ENCODE measurements at places on chromosomes 7 and 10.

DNA sequence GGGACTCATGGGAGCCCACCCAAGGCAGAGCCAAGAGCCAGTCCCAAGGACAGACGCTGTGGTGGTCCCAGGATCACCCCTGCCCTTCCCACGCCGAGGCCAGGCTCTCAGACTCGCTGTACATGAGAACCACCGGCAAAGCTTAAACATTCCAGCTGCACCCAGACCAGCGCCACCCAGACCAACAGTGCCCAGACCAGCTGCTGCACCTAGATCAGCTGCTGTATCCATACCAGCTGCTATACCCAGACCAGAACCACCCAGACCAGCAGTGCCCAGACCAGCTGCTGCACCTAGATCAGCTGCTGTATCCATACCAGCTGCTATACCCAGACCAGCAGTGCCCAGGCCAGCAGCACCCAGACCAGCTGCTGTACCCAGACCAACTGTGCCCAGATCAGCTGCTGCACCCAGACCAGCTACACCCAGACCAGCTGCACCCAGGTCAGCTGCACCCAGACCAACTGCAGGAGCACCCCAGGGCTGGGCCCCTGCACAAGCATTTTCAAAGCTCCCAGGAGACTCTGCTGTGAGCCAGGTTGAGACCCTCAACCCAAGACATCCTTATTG is 47.9 kb upstream of the CNPY1 start:
- no peak for DNase-seq

GRCh38 chr7:72446591-72447462 is 34.7 kb upstream of the CALN1 start:
- no peak for DNase-seq

GRCh38 chr10:34491678-34492077 is 323.4 kb downstream of the PARD3 start:
- DNase-seq = no peak

DNA sequence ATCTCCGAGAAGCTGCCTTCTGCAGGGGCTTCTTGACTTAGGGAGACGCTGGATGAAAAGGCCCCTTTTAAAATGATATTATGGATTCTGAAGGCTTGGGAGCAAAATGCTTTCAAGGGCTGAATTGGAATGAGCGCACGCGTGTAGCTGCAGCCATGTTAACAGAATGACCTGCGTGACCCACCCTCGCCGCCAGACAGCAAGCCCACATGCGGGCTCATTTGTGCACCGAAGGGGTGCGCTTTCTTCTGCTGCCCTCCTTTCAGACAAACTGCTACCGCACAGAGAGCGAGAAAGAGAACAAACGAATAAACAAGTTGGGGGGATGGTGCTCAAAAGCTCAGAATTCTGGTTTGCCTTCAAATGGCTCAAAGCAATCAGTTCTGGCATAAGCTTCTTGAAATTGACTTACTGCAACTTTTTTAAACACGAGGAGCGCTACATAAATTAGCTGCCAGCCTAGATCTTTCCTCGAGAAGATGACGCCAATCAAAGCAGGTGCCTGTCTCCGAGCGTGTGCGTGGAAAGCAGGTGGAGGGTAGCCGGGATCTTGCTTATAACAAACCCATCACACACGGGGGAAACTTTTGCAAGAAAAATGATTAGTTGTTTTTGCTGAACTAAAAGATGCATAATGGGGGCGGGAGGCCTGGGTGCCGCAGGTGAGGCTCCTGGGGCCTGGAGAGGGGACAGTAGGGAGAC is 268.4 kb downstream of the MAD1L1 start:
- no peak for DNase-seq

All from activated CD8-positive, alpha-beta memory T cell treated with anti-CD3 and anti-CD28 coated beads, Interleukin-2, amount 50 U/mL, for 4 hours (primary cell).